SJCRH30 (cell line): ENCODE measurements at places on chromosomes 11 and 22. TPM values are rescaled to one million over a fixed set of nuclear protein-coding genes. Genes with fewer than 3 reads are reported as not detected.

CDC45 gene
- 48.4 and 56.0 TPM in 2 replicates for total RNA-seq

NCF4 gene
- total RNA-seq, result not detected in 2 replicates

CBLIF gene
- total RNA-seq, result not detected in 2 replicates

DNA sequence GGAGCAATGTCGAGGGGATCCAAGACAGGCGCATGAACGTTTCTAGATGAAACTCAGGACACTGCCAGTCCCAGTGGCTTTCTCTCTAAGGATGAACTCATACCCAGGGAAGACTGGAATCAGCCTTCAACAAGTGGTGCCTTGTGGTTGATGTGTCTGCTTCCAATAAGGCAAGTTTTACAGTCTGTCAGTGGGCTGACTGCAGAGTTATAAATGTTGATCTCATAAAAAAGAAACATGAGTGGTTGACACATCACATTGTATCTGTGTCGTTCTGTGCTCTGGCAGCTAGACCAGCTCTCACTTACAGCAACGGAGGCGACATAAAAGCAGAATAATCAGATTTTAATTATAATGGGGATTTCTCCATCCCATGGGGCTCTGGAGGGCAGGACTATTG is 96.7 kb downstream of the SNX19 start:
- H3K27ac ChIP-seq, result no peak overlapping the region
- no peaks in the 10 kb centered on the region for H3K36me3 ChIP-seq
- H3K4me1 ChIP-seq, result peaks cover 6% of the 10 kb centered on the region

DNA sequence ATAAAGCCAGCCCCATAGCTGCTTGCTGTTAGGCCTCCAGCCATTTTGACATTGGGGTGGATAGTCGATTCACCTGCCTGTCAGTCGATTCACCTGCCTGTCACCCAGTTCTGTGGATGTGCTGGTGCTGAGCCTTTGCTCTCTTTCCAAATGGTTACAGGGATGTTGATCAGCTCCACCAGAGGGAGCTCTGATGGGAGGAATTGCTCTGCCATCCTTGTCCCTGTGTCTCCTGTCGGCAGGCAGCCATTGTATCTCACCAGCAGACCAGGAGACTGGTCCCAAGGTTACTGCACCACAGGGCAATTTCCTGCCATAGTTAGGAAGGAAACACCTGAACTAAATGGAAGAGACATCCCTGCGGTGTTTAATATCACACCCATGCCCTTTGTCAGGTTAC is 6.1 kb downstream of the MPEG1 start:
- H3K4me1 ChIP-seq, result no peaks in the 10 kb centered on the region
- H3K4me3 ChIP-seq, result no peak overlapping the region
- H3K27me3 ChIP-seq, result no peaks in the 10 kb centered on the region

GRCh38 chr11:28110821-28111200 is 2.6 kb downstream of the METTL15 start:
- H3K4me1 ChIP-seq, result peaks cover 9% of the 10 kb centered on the region; the same call in 1 of the 2 replicates
- peak overlapping the region; percentile 74 for H3K4me3 ChIP-seq
- peak overlapping the region; percentile 76 for H3K27ac ChIP-seq
- peaks cover 9% of the 10 kb centered on the region; the same call in 1 of the 2 replicates for H3K36me3 ChIP-seq
- no peak for DNase-seq
